ENCODE measurements at places on chromosomes 13 and 19.

GRCh38 chr19:2811221-2811722 lies 8.4 kb upstream of the ZNF554 start:
- no peak for DNase-seq

DNA sequence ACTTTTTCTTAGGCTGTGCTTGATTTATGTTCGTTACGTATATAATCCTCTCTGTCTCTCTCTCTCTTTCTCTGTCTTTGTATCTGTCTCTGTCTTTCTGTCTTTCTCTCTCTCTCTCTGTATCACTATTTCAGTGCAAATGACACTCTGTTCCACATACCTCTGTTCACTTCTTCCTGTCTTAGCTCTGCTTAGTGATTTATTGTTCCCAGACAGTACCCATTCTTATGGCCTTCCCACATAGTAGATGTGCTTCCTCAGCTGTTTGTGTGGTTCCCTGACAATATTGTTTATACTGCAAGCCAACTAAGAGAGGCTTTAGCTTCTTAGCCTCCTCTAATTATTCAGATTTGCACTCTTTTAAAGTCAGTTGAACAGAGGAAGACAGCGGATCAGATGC lies 1244.2 kb downstream of the DIAPH3 start:
- no peak for DNase-seq

DNA sequence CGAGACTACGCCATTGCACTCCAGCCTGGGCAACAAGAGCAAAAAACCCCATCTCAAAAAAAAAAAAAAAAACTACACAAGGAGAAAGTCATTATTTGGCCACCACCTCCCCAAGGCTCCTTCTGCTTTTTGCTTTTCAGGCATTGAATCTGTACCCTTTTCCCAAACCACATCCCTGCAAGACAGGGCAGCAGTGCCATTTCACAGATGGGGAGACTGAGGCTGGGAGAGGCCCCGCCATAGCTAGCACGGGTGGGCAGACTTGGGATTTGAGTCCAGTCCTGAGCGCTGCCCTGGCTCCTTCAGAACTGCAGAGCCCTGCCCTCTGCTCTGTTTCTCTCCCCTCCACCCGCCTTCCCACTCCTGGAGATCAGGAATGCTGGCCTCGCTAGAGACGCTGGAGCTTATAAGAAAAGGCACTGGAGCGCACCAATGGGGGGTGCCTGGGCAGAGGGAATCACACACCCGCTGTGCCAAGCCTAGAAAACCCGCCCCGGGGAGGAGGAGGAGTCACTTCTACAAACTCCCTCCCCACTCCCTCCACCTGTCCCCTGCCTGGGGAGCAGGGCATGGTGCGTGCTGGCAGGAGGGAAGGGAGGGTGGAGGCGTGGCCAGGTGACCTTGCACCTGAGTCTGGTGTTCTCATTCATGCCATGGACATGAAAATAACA lies 17.6 kb downstream of the TJP3 start:
- no peak for DNase-seq

GRCh38 chr19:4015705-4016402 lies 8.3 kb downstream of the PIAS4 start:
- no peak for DNase-seq

All from stimulated activated CD4-positive, alpha-beta T cell treated with anti-CD3 and anti-CD28 coated beads, Interleukin-12 subunit alpha, Interleukin-12 subunit beta, amount 100 ng/mL, for 24 hours (primary cell).